ENCODE measurements at places on chromosomes 7 and 10.

DNA sequence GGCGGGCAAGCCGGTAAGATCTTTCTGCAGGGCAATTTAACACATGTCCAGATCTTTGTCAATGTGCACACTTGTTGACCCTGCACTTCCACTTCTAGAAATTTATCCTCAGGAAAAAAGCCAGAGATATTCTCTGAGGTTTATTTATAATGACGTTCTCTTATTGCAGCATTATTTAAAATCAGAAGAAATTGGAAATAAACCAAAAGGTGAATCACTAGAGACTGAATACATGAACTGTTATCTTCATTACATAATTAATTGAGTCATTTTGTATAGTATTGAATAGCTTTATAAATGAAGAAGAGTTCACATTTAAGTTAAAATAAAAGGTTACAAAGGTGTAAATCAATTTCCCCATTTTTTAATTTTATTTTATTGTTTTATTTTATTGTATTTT lies 16.3 kb upstream of the SAR1A start:
- DNase-seq: no peak

DNA sequence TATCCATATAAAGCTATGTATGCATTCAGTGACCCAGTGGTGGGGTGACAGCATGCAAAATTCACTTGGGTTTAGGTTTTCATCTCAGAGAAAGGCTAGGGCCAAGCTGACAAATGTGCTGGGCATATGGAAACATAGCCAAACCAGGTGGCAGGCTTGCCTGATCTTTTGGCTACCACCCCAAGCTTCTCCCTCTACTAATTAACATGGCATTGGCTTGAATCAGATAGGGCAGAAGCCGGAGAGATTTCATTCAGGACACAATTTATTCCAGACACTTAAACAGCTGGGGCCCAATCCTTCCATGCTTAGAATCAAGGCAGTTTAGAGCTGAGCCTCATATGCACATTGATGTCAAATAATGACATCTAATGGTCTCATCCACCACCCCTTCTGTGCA lies 95.5 kb upstream of the AGK start:
- no peak for DNase-seq

DNA sequence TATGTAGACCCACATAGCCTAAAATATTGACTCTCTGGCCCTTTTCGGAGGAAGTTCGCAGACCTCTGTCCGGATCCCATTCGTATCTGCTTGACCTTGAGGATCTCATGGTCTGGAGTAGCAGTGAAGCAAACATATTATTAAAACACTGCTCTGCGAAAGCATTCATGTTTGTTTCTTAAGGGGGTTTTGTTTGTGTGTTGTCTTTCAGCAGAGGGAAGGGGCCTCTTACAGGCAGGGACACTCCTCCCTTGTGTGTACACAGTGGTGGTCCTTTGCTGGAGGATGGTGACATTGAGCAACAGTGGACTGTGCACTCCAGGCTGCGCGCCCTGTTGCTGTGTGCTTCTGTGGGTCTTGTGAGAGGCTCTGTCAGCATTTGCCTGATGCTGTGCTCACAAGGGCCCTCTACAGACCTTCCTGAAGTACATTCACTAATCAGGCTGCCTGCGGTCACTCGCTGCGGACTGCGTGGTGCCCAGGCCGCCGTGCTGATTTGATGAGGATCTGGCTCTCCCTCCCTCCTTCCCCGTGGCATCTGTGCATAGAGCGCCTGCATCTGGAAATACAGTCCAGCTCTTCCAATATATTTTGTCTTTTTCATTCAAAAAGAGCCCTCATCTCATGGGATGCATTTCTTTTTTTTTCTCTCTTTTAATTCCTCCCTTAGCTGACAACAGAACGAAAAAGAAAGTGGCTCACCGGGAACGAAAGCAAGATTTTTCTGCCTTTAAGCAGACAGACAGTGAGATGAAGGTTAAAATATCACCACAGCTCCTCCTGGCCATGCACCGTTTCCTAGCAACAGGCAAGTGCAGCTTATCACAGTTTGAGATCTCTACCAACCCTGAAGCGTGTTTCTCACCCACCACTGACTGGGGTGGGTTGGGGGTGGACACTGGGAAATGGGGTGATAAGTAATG lies 135.8 kb downstream of the CNNM2 start:
- peak; percentile 20 for DNase-seq

DNA sequence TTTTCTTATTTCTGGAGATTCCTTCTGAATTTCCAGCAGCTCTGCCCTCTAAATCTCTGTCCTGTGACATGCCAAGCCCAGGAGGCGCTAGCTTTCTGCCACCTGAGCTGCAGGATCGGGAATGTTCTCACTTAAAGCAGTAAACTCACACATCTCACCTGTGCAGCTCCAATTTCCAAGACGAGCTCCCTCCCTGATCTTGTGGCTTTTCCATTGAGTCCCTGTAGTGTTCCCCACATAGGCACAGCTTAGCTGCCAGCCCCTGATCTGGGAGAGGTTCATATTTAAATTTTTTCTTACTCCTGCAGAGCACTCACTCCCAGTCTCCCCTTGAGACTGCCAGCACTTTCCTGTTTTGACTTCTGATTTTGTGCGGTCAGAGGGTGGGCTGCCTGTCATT lies 479.3 kb downstream of the GLRX3 start:
- no peak for DNase-seq

GRCh38 chr10:8193546-8193945 lies 139.1 kb downstream of the GATA3 start:
- no peak for DNase-seq

DNA sequence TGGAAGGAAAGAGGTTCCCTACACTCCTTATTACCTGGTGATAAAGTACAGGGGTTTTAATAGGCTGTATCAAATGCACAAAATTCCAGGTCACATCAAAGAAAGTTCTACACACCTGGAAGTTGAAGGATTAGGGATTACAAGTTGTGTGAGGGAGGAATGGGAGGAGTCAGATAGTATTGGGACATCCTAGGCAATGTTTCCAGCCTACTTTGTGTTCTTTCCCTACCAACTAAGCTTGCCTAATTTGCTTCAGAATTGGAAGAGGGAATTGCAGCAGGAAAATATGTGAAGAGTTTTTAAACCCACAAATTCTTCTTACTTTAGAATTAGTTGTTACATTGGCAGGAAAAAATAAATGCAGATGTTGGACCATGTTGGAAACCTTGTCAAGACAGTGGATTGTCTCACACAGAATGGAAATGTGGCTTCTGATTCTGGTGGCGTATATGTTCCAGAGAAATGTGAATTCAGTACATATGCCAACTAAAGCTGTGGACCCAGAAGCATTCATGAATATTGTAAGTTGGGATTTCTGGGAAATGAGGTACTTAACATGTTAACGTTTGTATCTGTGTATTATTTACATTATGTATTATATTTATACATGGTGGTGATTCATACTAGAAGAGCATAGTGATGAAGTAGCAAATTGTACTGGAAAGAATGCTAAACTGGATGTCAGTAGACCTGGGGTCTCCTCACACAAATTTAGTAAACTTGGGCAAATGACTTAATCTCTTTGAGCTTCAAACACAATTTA lies at the start of gene LIPM:
LIPM (plus strand) TSS at position 208 of the 763 bp plus-strand sequence; CDS start at position 375, 167 bp downstream.
- no peak for DNase-seq

- DNase-seq: no peak
Measured at GRCh38 chr7:35038354-35038753, 1.1 kb upstream of the DPY19L1 start.

- no peak for DNase-seq
Measured at GRCh38 chr10:6643962-6644361, 63.9 kb upstream of the PRKCQ start.
